ENCODE measurements at places on chromosomes 1 and 21. TPM values are rescaled to one million over a fixed set of nuclear protein-coding genes. Genes with fewer than 3 reads are reported as not detected.

- DNase-seq: no peak
These were observed 22.7 kb downstream of the AHCYL1 start for GRCh38 chr1:110007046-110007830.

- DNase-seq: no peak
These were observed 101.8 kb downstream of the PTGS2 start for GRCh38 chr1:186578325-186579016.

DNA sequence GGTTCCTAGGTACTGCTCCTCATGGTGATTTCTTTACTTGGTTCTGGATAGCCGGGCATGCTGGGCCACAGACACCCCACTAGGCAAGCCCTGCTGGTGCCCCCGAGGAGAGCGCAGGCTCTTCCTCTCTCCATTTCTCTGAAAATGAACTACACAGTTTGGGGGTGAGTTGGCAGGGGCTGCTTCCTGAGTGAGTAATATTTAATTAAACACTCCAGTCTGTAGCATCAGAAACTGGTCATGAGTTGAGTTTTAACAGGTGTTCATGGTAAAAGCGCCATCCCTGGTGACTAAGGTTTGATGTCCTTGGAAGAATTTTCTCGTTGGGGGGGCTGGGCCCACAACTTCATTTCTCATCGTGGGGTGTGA, 1.7 kb downstream of the SPSB1 start:
- peak; percentile 93 for DNase-seq

GRCh38 chr1:50516056-50516455, 92.8 kb upstream of the DMRTA2 start:
- no peak for DNase-seq

- no peak for DNase-seq
These were observed 10.5 kb downstream of the IGSF21 start for GRCh38 chr1:18118078-18118477.

- peak; percentile 54 for DNase-seq
These were observed 8.6 kb upstream of the TACSTD2 start for GRCh38 chr1:58585581-58586151.

GRCh38 chr1:245978915-245979314, 528.2 kb downstream of the SMYD3 start:
- peak; percentile 59 for DNase-seq

DNA sequence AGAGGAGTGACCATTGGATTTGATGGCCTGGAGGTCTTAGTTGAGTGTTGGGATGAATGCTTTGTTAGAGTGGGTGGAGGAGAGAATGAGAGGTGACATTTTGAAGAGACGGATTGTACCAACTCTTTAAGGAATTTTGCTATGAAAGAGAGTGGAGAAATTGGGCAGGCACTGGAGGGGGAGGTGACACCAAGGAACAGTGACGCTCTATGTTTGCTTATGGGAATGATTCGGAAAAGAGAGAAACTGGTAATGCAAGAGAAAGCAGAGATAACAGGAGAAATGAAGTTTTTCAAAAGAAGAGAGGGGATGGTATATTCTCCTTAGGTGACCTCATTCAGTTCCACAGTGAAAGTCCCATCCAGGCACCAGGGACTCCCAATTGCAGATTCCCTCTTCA, 24.5 kb upstream of the PADI2 start:
- DNase-seq: no peak

DNA sequence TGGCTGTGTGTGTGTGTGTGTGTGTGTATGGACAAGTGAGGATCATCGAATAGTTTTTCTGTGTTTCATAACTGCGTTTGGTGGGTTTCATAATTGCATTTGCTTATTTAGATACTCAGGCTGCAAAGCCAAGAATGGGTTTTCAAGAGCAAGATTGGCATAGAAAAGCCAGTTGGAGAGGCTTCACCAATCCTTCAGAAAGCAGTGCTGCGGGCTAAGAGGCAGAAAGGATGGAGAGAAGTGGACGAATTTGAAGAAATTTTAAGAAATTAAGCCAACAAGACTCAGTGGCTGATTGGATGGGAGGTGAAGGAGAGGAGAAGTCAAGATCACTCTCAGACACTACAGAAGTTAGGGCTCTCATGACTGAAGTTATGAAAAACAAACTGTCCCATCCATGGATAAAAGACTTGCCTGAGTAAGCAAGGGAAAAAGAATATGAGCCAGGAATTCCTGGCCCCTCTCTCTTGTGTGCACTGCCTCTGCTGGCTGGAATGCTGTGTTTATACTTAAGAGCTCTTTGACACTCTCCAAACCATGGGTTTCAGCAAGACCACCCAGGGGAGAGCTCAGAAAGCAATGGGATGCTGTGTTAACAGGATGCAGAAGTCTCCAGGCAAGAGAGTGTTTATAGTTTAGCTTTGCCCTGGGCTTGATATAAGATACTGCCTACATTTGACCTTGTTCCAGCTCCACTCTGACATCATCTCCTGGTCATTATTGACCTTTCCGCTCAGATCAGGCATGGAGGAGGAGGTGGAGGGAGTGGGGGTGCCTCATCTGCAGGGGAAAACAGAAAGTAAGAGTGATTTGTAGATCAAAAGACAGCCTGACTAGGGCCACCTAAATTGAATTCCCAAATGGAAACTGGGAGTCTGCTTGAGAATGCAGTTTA, 232.0 kb upstream of the PLXNA2 start:
- no peak for DNase-seq

DNA sequence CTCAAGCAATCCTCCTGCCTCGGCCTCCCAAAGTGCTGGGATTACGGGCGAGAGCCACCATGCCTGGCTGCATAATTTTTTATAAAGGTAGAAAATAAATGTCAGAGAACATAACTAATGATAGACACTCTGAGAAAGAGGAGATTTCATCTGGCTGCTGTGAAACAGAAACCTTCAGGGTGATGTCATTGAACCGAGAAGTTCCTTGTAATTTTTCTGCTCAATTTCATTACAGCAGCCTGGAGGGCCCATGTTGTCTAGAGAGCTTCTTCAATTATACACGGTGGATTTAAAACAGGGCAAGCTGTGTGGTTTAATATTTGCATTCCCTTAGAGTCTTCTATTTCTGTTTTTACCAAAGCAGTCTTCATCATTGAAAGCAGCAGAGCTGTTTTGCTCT, 64.3 kb upstream of the MORC3 start:
- no peak for DNase-seq

- peak; percentile 63 for DNase-seq
These were observed 600 bp downstream of the CLK2 start for GRCh38 chr1:155272466-155273342.

GRCh38 chr1:161092621-161093028, 3.3 kb upstream of the NECTIN4 start:
- no peak for DNase-seq

GRCh38 chr1:1050577-1051052, 23.5 kb downstream of the RNF223 start:
- no peak for DNase-seq

GRCh38 chr1:18947570-18947969, 8.9 kb downstream of the IFFO2 start:
- DNase-seq: no peak

GRCh38 chr21:37402251-37402867, 35.8 kb downstream of the DYRK1A start:
- DNase-seq: no peak

DNA sequence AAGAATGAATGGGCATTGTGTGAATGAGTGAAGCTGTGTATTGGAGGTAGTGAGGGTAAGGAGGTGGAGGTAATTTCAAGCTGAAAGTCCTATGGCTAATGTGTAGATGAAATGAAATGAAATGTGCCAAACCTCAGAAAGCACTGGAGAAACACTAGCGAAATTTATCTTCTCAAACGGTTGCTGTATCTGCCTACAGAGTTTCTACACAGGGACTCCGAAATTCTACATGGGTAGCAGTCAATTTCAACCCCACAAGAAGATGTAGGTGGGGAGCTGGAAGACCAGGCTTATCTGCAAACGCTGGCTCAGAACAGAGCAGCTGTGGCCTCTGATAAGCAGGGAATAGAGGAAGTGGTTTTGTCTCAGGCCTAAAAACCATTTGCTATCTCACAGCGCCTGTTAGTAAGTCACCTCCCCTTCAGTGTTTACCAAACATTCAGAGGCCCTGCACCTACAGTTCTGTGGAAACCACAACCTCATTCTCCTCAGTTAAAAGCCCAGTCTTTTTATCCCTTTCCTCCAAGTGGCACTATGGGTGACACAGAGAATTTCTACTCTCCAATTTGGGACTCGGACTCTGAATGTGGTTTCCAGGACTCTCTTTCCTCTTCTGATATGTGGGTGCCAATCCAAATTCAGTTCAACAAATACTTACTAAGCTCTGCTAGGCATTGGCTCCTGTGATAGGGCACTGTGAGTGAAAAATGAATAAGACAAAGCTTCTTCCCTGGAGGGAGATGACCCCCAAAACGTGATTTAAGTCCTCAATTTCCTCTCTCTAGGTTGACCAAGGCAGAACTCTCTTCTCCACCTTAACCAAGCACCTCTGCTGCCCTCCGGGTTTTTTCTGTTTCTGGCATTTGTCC, 17.2 kb upstream of the SLAMF6 start:
- no peak for DNase-seq

DNA sequence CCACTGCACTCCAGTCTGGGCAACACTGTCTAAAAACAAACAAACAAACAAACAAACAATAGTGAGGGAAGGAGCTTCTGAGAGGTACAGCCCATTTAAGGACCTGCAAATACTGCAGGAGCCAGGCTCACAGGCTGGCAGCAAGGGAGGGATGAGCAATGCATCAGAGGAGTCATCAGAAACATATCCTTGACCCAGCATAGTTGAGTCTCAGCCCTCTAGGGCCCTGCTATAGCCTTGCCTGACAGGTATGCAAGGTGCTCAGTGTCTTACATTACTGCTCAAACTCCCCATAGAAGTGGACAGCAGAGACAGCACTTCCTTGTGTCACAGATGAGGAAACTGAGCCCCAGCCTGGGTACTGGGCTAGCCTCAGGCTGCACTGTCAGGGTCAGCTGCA, 7.3 kb upstream of the TTC4 start:
- DNase-seq: no peak

- DNase-seq: no peak
These were observed 82.7 kb downstream of the TAS1R2 start for GRCh38 chr1:18776777-18777176.

DNA sequence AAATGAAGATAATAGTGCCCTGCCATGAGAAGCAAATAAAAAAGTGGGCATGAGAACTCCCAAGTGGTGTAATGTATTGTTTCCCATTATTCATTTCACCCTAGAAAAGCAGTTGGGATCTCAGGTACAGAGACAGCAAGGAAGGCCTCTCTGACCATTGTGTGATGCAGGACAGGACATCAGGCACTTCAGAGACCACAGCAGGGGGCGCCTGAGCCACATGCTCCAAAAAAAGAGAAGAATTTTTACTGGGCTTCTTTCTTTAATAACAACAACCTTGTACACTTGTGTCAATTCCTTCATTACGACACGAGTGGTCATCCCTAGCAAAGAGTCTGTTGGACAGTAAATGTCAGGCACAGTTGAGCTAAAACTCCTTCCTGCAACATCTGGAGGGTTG, 533.3 kb downstream of the OMA1 start:
- no peak for DNase-seq

- DNase-seq: no peak
These were observed 36.1 kb upstream of the RGS8 start for GRCh38 chr1:182720463-182720862.

DNA sequence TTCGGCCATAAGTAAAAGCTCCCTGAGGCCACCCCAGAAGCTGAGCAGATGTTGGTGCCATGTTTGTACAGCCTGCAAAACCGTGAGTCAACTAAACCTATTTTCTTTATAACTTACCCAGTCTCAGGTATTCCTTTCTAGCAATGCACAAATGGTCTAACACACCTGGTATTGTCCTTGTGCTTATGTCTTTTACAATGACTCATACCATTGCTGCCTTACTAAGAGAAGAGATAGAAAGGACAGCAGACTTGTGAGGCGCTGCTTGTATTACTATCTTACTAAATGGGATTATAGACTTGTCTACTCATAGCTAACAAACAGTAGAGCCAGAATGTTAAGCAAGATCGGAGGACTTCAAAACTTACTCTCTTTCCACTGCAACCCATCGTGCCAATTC, 18.5 kb upstream of the CYYR1 start:
- no peak for DNase-seq

- DNase-seq: peak; percentile 22
These were observed 297.7 kb downstream of the PTPRC start for GRCh38 chr1:198936371-198937083.

- no peak for DNase-seq
These were observed 319.8 kb upstream of the SPAG17 start for GRCh38 chr1:118504867-118505266.

The NR1I3 gene
- total RNA-seq: not detected

The OVAAL gene
- not detected for total RNA-seq

The CD84 gene
- total RNA-seq: not detected

The MAP3K21 gene
- 2.2 TPM for total RNA-seq

The TBX19 gene
- 1.1 TPM for total RNA-seq

The HSD11B1 gene
- not detected for total RNA-seq

The TMPRSS2 gene
- 0.84 TPM for total RNA-seq

The UBL4B gene
- not detected for total RNA-seq

Data from astrocyte (in vitro differentiated cells and primary cell).